ENCODE measurements at places on chromosomes 4 and X.
A peak's percentile ranks its signal among the peaks of the same experiment; 100 is the strongest.

DNA sequence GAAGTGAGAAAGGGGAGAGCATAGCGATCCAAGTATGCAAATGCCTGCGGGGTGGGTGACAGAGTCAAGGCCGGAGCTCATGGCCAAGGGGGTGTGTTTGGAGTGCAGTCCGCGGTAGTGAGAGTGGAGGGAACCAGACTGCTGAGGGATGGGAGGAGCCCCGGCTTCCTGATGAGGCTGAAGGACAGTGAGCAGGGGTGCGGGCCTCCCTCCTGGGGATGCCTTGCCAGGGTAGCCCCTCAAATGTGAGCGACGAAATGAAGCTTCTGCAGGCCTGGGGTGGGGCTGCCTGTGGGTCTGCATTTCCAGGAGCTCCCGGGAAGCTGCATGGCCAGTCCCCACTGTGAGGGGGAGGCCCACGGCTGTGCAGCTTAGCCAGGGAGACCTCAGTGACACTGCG lies 45.0 kb downstream of the PSAPL1 start:
- no peak for DNase-seq

- no peak for DNase-seq
These were observed 13.9 kb upstream of the SCML2 start for GRCh38 chrX:18368402-18368801.

DNA sequence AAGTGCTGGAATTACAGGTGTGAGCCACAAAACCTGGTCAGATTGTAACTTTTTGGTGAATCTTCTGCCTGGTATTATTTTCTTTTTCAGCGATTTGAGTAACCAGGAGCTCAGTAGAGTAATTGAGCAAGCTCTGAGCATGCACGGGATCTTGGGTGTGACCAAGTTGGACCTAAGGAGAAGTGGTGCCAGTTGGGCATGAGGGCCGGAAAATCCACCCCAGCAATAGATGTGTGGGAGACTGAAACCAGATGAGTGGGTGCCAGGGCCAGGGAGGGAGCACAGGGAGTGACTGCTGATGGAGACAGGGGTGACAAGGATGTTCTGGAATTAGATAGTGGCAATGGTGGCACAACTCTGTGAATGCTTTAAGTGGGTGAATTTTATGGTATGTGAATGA lies 3.7 kb upstream of the CCNQ start:
- no peak for DNase-seq

GRCh38 chr4:141455651-141456050 lies 180.7 kb upstream of the IL15 start:
- DNase-seq: no peak

- DNase-seq: no peak
These were observed 64.2 kb downstream of the SPINK2 start for GRCh38 chr4:56757261-56757746.

- no peak for DNase-seq
These were observed 74.0 kb downstream of the ATG4A start for GRCh38 chrX:108165383-108166111.

DNA sequence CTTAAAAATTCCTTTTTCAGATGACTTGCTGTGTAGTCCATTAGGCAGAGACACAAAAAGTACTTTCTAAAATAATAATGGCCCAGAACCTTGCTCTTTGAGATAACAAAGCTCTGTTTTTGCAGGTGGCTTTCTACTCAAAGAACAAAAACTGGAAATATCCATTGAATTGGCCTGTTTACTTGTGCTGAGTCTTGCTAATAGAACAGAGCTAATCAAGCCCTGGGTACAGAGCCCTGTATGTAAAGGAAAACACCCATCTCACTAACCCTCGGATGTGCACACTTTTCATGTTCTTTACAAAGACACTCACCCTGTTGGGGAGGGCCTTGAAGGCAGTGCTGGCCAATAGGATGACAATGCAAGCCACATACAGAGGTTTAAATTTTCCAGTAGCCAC lies 27.0 kb upstream of the LNX1 start:
- DNase-seq: no peak

- DNase-seq: no peak
These were observed 6.0 kb upstream of the CISD2 start for GRCh38 chr4:102862747-102863146.

GRCh38 chr4:146032234-146032860 lies 93.7 kb upstream of the ZNF827 start:
- no peak for DNase-seq

DNA sequence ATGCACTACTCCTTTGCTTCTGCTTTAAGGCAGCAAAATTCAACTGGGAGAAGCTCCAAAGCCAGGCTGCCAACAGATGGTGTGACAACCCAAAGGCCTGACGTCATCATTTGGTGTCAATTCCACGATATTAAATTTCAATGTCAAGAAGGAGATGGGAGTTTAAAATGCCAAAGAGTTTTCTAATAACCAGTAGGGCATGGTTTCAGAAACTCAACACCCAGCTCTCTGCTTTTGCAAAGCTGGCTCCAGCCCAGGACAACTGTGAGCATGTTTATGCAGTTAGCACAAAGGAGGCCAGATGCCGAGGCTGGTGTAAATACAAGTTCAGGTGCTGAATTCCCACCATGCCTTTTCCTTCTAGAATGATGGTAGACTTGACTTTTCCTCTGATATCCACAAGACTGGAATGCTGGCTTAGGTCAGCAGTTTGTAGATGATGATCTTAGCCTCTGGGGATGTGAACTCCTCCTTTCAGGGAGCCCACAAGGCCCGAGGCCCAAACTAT lies 67.3 kb downstream of the AFAP1 start:
- DNase-seq: no peak

GRCh38 chr4:158209825-158210807 lies at the start of gene TMEM144:
Gene TMEM144 (plus strand): TSS chr4:158210486. CDS start chr4:158212668, 2,182 bp downstream.
- DNase-seq: peak; percentile 5

- DNase-seq: no peak
These were observed 42.9 kb downstream of the AFF1 start for GRCh38 chr4:86977621-86978184.

- DNase-seq: no peak
These were observed 9.0 kb downstream of the TCEAL1 start for GRCh38 chrX:103637604-103638338.

DNA sequence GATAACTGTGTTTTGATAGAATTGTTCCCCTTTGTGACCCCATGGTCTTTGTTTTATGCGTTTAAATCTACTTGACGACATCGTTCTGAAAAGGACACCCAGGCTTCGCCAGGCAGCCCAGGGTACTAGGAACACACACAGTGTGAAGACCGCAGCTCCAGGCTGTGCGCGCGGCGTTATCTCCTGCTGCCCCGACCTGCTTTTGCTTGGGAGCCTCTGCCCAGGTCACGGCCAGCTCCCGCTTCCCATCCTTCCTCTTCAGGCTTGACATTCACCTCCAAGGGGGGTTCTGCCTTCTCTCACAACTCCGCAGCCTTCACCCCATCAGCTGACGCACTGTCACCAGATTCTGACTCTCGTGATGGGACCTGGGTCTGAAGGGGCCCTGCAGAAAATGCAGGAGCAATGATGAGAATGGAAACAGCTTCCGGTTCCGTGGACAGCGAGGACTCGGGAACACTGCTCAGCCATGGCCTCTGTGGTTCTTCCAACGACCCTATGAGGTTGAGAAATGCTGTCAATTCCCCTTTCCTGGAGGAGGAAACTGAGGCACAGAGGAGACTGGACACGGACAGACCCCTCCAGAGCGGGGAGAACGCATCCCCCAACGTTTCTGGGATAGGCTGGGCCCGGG lies 536 bp upstream of the HTRA3 start:
- DNase-seq: no peak

DNA sequence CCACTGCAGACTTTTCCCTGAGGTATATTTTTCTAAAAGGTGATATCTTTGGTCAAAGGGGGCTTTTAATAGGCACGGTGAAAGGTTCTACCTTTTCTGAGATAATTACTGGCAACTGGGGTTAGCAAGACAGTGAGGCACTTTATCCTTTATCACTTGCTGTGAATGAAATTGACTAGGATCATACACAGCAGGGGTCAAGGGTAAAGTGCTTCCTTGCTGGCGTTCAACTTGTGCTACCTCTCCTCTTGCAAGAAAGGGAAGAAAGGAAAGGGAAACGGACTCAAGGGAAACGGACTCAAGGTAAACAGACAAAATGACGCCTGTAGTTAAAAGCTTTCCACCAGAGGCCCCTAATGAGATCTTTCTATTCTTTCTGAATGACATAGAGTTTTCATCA lies 78.6 kb upstream of the RAPGEF2 start:
- no peak for DNase-seq

DNA sequence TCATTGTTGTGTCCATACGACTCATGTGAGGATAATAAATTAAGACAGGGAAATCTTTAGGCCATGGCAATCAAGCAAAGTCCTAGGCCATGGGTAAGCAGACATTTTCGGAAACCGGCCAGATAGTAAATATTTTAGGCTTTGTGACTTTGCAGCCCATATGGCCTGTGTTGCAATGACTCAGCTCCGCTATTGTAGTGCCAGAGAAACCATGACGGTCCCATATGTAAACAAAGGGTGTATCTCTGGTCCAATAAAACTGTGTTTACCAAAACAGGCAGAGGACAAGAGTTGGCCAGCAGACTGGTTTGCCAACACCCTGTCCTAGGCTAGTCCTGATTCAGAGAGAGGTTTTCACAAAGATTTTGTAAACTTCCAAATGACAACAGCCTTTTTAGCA lies 5.0 kb downstream of the FAM114A1 start:
- DNase-seq: no peak

DNA sequence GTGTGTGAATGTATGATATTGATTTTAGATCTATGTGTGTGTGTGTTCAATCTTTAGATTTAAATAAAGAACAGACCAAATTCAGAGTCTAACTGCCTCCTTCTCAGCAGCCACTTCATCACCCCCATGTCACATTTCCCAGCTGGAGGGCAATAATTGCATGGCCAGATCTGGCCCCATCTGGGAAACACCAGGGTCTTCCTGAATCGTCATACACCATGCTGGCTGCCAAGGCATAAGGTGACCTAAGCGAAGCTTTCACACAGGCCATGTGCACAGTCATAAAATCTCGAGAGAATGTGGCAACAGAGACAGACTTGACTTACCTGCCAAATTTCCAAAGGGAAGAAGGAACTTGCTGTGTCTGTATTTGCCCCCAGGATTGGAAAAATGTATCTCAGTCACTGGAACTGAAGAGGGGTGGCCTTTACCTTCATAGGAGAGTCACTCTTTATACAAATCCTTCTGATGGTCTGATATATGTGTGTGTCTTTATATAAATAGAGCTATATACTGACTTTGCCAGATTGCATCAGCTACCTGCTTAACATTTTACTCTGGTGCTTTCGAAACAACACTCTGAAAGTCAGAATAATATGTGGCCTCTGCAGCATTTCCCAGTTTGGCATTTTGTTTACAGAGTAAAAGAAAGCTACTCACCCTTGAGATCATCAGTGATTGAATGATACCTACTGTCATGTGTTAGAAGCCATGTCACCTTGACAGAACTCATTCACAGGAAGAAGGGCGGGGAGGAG lies at the start of gene PLAC1:
Gene PLAC1 (minus strand): TSS at position 470 of the 758 bp plus-strand sequence. CDS start 91,789 bp downstream, outside the sequence.
- no peak for DNase-seq

DNA sequence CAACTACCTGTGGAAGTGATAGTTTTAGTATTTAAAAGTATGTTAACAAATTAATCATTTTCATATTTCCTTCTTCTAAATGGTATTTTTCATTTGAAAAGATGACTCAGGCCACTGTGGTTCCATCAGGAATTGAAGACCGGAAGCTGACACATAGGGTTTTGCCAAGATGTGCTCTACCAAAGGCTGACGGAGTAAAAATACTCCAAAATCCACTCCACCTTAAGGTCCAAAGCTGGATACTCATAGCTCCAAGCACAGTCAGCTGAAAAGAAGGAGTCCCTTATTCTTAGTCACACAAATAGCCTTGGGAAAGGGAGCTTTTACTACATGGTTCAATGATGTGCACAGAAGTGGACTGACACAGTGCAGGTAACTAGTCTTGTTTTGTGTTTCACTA lies 472.0 kb downstream of the ARAP2 start:
- DNase-seq: no peak

- DNase-seq: no peak
These were observed 294.1 kb downstream of the ARHGAP10 start for GRCh38 chr4:148025981-148026380.

GRCh38 chr4:140718241-140718952 lies 37.8 kb downstream of the TBC1D9 start:
- no peak for DNase-seq

GRCh38 chr4:138460477-138461414 lies 218.6 kb upstream of the SLC7A11 start:
- DNase-seq: no peak

DNA sequence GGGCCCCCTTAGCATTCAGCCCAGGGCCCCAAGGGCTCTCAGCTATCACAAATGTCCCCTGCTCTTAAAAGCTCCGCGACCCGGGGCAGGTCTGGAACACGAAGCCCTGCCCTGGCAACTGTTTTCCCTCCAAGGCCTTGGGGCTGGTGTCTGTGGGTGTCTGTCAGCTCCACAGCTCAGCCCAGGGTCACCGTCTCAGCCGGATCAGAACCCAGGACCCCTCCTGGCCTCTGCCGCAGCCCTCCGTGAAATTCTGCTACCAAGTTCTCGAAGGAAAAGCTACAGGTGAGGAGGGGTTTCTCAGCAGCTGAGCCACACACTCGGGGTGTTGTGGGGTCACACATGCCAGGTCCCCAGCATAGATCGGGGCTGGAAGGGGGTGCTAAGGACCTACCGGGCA lies 61.2 kb downstream of the ACOX3 start:
- DNase-seq: no peak

- no peak for DNase-seq
These were observed 688.5 kb downstream of the RAPGEF2 start for GRCh38 chr4:159791334-159791733.

DNA sequence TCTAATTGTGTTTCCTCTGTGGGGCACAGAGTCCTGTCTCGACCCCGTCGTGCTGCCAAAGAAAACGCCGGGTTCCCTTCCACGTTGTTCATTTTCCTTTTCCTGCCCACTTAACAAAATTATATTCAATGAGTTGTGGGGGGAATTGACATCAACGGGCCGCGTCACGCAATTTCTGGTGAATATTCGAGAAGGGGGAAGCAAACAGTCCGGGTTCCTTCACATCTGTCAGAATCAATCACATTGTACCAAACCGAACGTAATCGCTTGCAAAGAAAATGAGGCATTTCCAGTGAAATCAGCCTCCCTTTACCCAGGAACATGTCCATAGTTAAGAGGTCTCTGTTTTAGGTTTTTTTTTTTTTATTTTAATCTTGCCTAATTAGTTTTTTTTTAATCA lies 243.5 kb downstream of the SHOX start:
- DNase-seq: no peak

- no peak for DNase-seq
These were observed 22.3 kb upstream of the VSIG1 start for GRCh38 chrX:108022491-108023089.

DNA sequence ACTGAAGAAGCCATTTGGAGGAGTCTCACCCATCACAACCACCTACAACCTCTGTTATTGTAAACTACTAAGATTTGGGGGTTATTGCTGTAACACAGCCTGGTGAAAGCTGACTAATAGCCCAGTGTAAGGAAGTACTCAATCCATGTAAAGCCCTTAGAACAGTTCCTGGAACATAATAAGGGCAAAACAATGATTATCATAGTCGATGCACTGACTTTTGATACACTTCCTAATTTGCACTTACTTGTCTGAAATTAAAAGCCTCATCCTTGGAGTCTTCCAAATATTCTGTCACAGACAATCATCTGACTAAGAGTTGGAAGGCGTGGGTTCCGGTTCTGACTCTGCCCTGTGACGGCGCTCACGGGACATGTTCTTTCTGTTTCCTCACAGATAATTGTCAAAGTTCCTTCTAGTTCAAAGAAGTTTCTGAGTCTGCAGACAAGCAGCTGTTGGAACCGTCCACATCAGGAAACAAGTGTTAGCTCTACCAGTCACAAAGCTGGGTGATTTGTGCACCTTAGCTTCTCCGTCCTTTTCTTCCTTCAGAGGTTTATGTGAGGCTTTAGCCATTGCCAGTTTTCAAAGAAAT lies 33.4 kb upstream of the RASGEF1B start:
- peak; percentile 23 for DNase-seq

- DNase-seq: no peak
These were observed 99.6 kb downstream of the CEP135 start for GRCh38 chr4:56048383-56048701.
